ENCODE measurements at places on chromosomes 12 and 14. TPM values are rescaled to one million over a fixed set of nuclear protein-coding genes. Genes with fewer than 3 reads are reported as not detected.
A peak's percentile ranks its signal among the peaks of the same experiment; 100 is the strongest.

DNA sequence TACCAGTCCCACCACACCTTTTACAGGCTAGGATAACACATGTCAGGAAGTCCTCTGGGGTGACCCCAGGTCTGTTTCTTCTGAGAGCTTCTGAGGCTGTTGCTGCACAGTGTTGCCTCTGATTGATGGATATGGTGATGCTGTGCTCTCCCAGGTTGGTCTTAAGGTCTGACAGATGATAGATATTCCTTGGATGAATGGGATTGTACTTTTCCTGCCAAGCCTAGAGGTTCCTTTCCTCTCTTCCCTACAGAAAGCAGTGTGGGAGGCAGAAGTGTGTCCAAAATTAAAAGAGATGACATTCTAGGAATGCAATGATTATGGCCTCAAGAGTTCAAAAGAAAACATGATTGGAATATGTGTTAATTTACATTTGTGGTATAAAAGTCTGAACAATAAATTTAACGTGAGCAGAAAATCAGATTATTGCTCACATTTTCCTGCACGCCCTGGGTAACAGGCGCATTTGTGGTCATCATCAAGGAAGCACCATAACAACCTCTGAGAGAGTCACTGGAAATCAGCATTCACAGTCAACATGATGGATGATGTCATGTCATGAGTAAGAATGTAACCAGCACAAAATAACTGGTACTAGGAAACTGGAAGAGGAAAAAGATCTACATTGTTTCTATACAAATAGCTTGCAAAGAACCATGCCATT lies 73.7 kb downstream of the BBS10 start:
- no peaks in the 10 kb centered on the region for H3K4me1 ChIP-seq
- no peak for DNase-seq
- no peaks in the 10 kb centered on the region for H3K36me3 ChIP-seq
- H3K27ac ChIP-seq: no peak overlapping the region

DNA sequence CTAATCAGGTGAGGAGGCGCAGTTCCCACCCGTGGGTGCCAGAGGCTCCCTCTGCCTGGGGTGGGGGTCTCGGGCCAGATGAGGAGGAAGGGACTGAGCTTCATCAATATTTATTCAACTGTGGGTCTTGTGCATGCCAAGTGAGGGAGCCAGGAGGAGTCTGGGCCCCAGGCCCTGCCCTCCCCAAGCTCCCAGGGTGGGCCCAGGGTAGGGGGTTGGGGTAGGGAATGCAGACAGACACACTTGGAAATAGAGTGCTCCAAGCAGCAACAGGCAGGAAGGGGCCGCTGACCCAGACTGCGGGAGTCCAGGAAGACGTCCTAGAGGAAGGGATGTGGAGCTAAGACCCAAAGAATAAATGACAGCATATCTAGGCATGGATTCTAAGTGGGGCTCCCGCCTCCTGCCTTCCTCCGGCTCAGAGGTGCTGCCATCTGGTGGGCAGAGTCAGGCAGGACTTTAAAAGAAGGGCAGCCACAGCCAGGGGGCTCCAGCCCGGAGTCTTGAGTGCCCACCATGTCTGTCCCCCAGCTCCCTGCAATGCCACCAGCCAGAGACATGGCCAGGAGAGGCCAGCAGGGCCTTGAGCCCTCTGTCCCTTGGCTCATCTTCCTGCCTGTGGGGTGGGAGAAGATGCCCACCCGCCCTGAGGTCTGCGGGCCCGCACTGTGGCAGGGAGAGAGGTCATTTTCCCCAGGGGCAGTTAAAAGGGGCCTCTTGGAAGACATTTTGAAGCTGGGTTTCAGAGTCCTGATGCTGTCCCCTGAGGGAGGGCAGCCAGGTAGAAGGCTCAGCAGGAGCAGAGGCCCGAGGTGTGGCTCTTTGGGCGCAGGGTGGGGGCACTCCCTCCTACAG lies 70.1 kb downstream of the PHETA1 start:
- H3K4me1 ChIP-seq: peaks cover 7% of the 10 kb centered on the region
- H3K36me3 ChIP-seq: no peaks in the 10 kb centered on the region
- peak; percentile 41 for DNase-seq

Gene DTX3
- polyA plus RNA-seq: 126 TPM

- H3K27me3 ChIP-seq: no peaks in the 10 kb centered on the region
- no peak overlapping the region for H3K27ac ChIP-seq
- H3K4me3 ChIP-seq: no peak overlapping the region
- DNase-seq: no peak
- H3K4me1 ChIP-seq: peaks cover 11% of the 10 kb centered on the region
- no peaks in the 10 kb centered on the region for H3K36me3 ChIP-seq
Observed at GRCh38 chr12:124131659-124132058, 158.6 kb downstream of the ZNF664 start.

Gene OR4M1
- polyA plus RNA-seq: not detected

Gene ZNF891
- polyA plus RNA-seq: 1.3 TPM

Gene PITPNM2
- polyA plus RNA-seq: 0.97 TPM

DNA sequence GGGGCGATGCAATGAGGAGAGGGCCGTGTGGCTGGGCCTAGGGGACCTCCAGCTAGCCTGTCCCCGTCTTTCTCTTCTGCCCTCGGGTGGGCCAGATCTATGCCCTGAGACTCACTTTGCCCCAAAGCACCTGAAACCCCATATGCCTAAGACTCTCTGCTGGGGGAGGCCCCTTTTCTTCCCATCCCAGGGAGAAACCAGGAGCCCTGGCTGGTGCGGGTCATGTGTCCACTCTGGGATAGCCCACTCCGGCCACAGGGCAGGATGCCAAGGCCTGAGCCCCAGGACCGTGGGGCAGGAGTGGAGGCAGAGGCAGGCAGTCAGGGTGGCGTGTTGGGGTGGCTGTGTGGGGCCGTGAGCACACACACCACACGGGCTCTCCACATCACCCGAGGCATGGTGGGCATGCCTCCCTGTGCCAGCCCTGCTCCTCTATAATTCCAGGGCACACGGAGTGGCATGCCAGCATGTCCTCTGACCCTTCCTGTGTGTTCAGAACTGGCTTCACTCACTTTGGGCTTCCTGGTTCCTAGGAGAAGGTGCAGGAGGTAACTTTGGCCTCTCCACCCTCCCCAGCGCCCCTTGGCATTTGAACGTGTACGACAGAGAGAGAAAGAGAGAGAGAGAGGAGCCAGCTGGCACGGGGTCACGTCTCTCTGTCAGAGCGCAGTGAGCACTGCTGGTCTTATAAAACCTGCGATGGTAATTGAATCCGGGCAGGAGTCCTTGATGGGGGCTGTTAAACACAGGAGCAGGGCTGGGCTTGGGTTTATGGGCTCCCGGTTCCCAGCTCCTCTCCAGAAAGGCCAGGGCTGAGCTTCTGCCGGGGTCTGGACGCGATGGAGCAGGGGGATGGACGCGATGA lies 144.2 kb downstream of the KIF26A start:
- no peak overlapping the region for H3K27ac ChIP-seq
- no peaks in the 10 kb centered on the region for H3K27me3 ChIP-seq
- H3K4me3 ChIP-seq: no peak overlapping the region

Gene RNF41
- 127 TPM for polyA plus RNA-seq

Gene C12orf75
- 26.4 TPM for polyA plus RNA-seq

DNA sequence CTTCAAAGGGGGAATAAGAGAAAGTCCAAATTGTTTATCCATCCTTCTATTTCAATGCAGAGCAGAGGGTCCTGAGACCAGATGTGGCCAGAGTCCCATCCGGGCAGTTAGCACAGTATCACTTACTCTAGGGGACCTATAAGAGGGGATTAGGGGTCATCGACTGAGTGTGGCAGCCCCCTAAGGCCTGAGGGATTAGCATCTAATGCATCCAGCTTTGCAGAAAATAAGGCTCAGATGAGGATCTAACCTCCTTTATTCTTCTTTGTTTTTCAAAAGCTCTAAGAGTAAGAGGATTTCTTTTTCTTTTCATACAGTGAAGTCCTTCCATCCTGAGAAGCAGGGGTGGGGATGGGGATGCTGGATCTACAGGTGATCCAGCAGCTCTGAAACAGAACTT lies 43.5 kb downstream of the NEUROD4 start:
- H3K36me3 ChIP-seq: no peaks in the 10 kb centered on the region
- H3K4me1 ChIP-seq: peaks cover 2% of the 10 kb centered on the region
- DNase-seq: no peak
- no peak overlapping the region for H3K27ac ChIP-seq
- no peaks in the 10 kb centered on the region for H3K27me3 ChIP-seq

DNA sequence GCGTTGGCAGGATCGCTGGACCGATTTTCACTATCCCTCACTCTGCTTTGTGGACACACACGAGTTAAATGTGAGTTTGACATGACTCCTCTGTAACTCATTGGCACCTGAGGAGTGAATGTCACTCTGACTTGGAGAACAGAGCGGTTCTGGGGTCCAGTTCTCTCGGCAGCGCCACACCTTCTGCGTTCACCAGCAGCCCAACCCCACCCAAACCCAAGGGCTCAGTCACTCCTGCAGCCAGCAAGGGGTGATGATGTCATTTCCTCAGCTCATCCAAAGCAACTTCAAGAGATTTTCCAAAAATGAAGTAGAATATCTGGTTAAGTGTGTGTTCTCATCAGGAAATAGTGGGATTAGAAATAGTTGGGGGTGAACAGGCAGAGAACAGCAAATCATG lies 36.3 kb downstream of the ADGRD1 start:
- no peak for DNase-seq
- no peaks in the 10 kb centered on the region for H3K4me1 ChIP-seq
- no peaks in the 10 kb centered on the region for H3K27me3 ChIP-seq
- H3K36me3 ChIP-seq: no peaks in the 10 kb centered on the region
- no peak overlapping the region for H3K27ac ChIP-seq

Gene AP5M1
- polyA plus RNA-seq: 14.8 TPM

Gene EEF1AKMT3
- polyA plus RNA-seq: 4.4 TPM

DNA sequence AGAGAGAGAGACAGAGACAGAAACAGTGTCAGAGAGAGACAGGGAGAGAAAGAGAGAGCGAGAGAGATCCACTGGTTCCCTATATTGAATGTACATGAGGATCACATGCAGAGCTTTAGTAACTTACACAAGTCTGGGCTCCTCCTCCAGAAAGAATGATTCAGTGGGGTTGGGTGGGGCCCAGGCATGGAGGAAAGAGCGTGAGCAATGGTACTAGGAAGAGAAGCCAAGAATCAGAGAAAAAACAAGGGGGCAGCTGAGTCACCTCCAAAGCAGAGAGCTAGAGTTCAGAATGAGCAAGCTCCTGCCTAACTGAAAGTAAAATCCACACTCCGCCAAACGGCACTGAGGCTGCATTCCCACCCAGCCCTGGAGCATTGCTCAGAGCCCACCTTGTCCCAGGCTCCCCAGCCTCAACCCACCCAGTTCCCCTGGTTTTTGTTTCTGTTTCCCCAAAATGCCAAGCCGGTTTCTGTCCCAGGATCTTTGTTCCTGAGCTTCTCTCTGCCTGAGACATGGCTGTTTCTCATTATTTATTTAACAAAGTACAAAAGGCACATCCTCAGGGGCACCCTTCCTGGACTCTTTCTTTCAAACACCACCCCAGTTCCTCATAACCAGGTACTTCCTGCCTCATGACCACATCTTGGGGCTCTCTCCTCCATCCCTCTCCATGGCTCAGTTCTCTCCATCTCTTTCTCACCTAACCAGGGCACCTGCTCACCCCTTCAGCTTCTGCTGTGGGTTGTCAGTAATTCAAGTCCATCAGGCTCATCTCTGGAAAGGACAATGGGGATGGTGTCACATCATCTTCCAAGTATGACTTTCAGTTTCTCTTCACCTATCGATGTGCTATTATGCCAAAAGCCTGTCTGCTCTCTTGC lies 670.3 kb upstream of the TBX3 start:
- H3K4me3 ChIP-seq: no peak overlapping the region
- H3K36me3 ChIP-seq: no peaks in the 10 kb centered on the region
- H3K27me3 ChIP-seq: no peaks in the 10 kb centered on the region
- no peak for DNase-seq

GRCh38 chr14:98175436-98175835 lies 1096.6 kb downstream of the BCL11B start:
- DNase-seq: no peak
- H3K27ac ChIP-seq: no peak overlapping the region
- H3K4me3 ChIP-seq: no peak overlapping the region
- no peaks in the 10 kb centered on the region for H3K27me3 ChIP-seq

Gene KLRB1
- not detected for polyA plus RNA-seq

Gene DHH
- polyA plus RNA-seq: 0.09 TPM

Gene TAS2R8
- polyA plus RNA-seq: not detected

DNA sequence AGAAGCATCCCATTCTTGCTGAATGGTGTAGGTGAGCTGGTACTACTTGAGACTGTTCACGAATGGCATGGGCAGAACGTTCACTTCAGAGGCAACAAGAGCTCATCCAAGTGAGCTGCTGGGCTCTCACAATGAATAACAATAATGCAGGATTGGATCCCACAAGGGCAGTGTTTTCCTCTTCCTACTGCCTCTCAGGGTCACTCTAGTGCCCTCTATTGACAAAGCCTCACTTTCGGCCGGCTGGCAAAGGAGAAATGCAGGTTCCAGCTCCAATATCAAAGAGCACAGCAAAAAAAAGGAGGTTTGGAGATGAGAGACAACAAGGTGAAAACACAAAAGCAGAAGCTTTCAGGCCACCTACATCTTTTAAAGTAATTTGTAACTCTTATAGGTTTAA lies 74.6 kb upstream of the MYF6 start:
- no peaks in the 10 kb centered on the region for H3K27me3 ChIP-seq
- peak; percentile 56 for DNase-seq
- H3K36me3 ChIP-seq: no peaks in the 10 kb centered on the region
- no peak overlapping the region for H3K4me3 ChIP-seq
- H3K4me1 ChIP-seq: peaks cover 3% of the 10 kb centered on the region
- H3K27ac ChIP-seq: no peak overlapping the region

GRCh38 chr12:108689314-108690190 lies 41.8 kb downstream of the CORO1C start:
- H3K27me3 ChIP-seq: no peaks in the 10 kb centered on the region
- peaks cover 9% of the 10 kb centered on the region for H3K4me1 ChIP-seq
- no peak overlapping the region for H3K4me3 ChIP-seq
- H3K27ac ChIP-seq: no peak overlapping the region
- no peaks in the 10 kb centered on the region for H3K36me3 ChIP-seq

GRCh38 chr14:101173698-101174521 lies 270.4 kb upstream of the RTL1 start:
- no peaks in the 10 kb centered on the region for H3K27me3 ChIP-seq
- no peaks in the 10 kb centered on the region for H3K4me1 ChIP-seq
- no peak overlapping the region for H3K4me3 ChIP-seq
- no peak for DNase-seq
- no peaks in the 10 kb centered on the region for H3K36me3 ChIP-seq

DNA sequence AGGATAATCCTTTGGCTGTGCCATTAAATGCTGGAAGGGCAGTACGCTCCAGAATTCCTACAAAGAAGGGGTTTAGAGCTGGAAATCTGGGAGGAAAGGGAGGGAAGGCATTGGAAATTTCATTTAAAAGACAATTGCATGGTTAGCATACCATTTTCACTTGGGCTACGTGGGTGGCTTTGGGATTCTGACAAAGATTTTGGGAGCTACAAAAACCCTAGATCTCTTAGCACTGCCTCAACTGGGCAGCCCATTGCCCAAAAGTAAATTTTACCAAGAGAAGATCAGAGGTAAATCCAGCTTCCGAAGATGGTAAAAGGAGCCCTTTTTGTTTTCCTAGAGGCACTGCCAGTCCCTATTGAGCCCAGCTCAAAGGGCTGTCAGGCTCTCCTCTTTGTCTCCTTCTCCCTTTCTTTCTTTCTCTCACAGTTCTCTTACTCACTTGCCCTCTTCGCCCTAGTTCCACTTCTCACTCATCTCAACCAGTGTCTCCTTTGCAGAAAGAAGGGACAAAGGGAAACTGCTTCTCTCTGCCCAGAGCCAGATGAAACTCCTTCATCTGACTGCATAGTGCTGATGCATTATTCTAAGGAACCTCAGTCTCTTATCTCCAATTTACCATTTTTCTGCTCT lies 125.4 kb upstream of the PLEKHA5 start:
- H3K36me3 ChIP-seq: no peaks in the 10 kb centered on the region
- DNase-seq: peak; percentile 49

Gene ADAM20
- polyA plus RNA-seq: 0.11 TPM

Measured in H1 (cell line).